ENCODE measurements at places on chromosomes 7 and 10.

DNA sequence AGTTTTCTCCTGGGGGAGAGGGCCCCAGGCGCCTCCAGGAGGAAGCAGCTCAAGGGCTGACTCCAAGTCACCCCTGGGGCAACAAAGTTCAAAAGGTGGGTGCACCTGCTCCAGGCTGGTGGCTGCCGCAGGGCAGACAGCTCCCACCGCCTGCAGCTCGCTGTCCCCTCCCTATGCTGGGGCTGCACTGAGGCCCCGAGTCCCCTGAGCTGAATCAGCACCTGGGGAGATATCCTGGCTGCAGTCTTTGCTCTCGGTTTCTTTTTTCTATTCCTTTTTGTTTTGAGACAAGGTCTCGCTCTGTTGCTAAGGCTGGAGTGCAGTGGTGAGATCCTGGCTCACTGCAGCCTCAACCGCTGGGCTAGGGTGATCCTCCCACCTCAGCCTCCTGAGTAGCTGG is 183.4 kb downstream of the DNAJB6 start:
- no peak for DNase-seq

GRCh38 chr10:127354992-127355391 is 158.6 kb upstream of the INSYN2A start:
- no peak for DNase-seq

GRCh38 chr7:132956556-132956955 is 125.3 kb downstream of the CHCHD3 start:
- no peak for DNase-seq

GRCh38 chr10:73478636-73479035 is 17.2 kb downstream of the PPP3CB start:
- DNase-seq: no peak

DNA sequence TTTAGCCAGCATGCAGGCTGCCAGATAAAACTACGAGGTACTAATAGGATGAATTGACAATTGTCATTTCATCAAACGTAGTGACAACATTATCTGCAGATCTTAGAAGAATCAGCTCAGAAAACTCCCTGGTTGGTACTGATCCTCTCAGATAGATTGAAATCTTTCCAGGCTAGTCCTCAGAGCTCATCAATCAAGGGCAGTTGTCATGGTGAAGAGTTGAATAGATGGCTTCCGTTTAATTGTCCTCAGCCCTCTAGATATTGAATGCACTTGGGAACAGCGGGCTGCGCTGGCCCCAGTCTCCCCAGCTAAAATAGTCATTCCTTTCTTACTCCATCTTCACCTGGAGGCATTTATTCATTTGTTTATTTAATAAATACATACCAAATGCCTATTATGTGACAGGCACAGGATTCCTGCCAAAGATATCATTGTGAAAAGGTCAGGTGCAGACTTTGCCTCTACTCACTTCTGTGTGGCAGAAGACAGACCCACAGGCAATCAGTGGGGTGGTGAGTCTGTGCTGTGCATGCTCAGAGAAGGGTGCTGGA is 1081.6 kb downstream of the TYW1 start:
- no peak for DNase-seq

GRCh38 chr7:121002-121785 is 71.2 kb upstream of the FAM20C start:
- no peak for DNase-seq

- DNase-seq: no peak
Observed at GRCh38 chr7:66352071-66352470, 146.9 kb downstream of the TPST1 start.

GRCh38 chr7:2405601-2406345 is 2.4 kb downstream of the CHST12 start:
- DNase-seq: no peak

GRCh38 chr7:66683770-66684123 is 55.1 kb downstream of the KCTD7 start:
- no peak for DNase-seq

DNA sequence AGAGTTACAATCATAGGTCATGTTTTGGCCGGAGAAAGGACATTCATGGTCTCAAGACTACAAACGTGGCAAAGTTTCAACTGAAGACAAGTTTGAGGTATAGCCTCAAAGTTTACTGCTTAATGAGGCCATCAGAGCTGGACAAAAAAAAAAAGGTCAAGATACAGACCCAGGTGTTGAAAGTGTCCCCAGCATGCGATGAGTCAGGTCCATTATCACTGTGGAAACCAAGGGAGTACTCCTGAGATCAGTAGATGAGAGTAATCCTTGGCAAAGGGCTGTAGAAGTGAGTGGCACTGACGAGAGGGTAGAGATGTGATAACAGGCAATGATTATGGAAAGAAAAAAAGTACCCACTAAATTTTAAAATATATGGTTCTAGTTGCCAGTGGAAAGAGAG is 80.1 kb upstream of the LRRN3 start:
- DNase-seq: no peak

- DNase-seq: no peak
Observed at GRCh38 chr10:32938554-32939061, 19.4 kb downstream of the ITGB1 start.

DNA sequence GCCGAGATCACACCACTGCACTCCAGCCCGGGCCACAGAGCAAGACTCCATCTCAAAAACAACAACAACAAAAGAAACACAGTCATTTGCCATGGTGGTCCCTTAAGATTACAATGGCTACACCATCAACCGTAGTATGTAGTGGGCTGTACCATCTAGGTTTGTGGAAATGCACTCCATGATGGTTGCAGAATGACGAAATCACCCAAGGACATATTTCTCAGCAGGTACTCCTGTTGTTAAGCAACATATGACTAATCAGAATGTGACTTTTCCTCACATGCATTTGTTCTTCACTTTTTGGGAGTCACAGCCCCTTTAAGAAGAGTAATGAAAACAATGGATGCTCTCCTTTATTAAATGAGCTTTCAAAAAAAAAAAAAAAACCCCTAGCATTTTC is 11.0 kb downstream of the SVIL start:
- no peak for DNase-seq

DNA sequence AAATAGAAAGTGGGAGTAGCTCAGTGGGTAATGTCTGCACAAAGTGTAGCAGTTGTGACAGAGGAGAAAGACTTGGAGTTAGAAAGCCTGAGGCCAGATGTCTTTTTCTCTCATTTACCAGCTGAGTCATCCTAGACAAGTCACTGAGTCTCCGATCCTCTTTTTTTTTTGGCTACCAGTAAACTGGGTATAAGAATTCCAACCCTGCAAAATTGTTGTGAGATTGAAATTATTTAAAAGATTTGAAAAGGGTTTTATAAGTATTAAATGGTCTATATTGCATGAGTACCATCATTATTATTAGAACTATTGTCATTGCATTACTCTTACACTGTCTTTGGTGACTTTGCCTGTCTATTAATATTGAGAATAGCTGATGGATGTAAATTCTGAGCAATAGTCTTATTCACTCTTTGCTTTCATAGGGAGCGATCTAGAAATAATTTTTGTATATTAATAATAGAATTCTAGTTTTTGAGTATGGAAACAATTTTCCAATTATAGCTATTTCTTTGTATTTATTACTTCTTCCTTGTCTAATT is 74.0 kb downstream of the ARID5B start:
- peak; percentile 86 for DNase-seq

GRCh38 chr10:118365702-118366101 is 23.6 kb upstream of the FAM204A start:
- DNase-seq: no peak

- DNase-seq: peak; percentile 68
Observed at GRCh38 chr10:99560277-99561126, 27.8 kb downstream of the NKX2-3 start.

DNA sequence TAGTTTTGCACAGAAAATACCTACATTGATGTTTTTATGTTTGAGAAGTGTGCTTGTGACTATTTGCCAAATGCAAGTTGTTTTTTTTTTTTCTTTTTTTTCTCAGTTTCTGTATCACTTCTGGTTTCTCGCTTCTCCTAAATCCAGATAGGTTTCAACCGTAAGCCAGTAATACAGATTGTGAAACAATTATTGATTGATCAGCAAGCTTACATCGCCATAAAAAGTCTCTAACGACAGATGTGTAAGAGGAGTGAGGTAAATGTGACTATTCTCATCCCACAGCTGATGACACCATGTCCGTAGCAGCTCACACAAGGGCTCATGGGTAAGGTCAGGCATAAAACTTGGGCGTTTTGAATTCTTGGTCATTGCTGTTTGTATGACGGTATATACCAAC is 202.8 kb upstream of the AKR1E2 start:
- no peak for DNase-seq

DNA sequence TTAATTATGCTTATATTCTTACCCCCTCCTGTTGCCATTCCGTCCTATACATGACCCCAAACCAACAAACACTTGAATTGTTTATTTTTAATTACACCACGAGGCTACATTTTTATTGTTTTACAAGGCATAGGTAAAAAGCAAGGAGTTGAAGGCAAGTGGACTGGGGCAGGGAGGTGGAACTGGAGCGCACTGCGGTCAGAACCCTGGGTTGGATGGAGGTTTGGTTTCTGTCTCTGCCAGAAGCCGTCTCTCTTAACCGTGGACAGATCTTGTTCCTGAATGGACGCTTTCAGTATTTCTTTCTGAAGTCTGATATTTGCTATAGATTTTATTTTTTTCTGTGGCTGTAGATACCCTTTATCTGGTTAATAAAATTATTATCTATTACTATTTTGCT is 19.9 kb upstream of the IGFBP3 start:
- no peak for DNase-seq

DNA sequence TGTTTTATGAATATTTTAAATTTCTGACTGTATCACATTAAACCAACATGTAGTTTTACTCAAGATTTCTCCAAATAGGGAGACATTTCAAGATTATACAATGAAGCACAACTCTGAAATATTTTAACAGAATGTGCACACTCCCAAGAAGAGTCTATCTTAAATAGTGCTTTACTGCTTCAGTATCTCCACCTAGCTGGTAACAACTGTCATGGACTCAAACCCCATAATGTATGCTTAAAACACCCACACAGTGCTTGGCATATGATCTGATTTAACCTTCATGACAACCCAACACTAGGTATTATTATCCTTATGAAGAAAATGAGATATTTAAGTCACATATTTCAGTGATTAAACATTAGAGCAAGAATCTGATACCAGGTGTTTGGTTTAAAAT is 45.9 kb downstream of the ASZ1 start:
- no peak for DNase-seq

GRCh38 chr7:42253316-42253715 is 16.3 kb upstream of the GLI3 start:
- DNase-seq: peak; percentile 82

DNA sequence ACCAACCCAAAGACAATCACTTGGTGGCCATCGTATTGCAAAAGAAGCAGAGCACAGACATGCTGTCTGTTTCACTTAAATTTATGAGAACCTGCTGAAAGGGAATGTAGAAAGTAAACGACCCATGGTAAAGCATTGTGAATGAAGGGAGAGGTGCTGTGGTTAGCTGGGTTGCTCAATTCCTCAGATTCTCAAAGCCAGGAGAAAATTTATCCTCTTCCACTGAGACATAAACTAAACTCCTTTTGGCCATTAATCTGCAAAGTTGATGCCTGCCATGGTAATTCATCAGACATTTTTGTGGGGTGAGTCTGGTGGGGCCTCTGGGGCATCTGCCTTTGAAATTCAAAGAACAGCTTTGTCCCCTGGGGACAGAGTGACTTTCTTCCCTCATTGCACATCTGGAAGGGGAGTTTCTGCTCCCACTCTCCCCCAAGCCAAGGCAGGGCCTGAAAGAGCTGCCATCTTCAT is 951.0 kb downstream of the LRMDA start:
- DNase-seq: peak; percentile 87

- DNase-seq: peak; percentile 78
Observed at GRCh38 chr10:101018600-101019439, 12.1 kb downstream of the PDZD7 start.

DNA sequence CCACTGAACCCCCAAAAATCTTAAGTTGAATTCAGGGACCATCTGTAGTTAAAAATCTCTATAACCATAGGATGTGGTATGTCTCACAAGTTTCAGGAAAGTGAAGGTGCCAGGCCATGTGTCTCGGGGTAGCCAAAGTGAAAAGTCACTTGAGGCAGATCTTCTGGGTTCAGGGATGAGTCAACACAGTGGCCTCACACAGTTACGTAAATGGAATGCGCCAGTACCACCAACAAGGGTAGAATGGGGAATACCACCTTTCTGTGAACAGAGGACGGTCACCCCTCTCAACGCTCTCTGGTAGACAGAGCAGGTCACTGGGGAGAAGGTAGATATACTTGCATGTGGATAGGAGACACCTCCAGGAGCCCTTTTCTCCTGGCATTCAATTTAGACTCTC is 71.4 kb downstream of the ELMO1 start:
- no peak for DNase-seq

DNA sequence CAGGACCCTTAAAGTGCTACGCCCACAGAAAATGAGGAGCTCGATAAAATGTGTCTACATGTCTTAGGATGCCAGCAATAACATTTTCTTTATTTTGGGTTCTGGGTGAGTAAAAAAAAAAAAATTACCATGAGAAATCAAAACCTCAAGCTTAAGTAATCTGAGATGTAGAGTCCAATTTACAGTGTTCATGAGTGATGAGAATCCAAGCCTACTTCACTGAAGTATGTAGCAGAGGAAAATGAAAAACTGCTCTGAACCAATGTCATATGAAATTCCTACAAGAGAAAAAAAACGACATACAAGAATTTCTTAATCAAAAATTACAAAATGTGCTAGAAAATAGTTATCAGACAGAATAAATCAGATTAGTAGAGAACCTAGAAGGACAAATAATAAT is 274.4 kb downstream of the HTR7 start:
- DNase-seq: no peak

DNA sequence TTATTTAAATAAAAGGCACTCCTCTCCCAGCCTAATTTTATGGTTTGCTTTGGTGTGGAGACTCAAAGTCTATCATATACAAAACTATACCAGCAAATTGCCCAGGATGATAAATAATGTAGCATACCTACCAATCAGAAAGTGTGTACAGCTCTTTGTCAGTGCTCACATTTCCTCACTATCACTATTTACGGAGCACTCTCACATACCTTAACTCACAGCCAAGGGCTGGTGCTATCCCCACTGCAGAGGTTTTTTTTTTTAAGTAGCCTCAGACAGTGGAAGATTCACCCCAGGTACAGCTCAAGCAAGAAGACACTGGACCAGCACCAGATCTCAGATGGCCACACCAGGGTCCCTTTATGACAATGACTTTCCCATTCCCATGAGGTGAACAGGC is 2.5 kb downstream of the PDLIM1 start:
- no peak for DNase-seq

GRCh38 chr7:91465595-91466061 is 201.4 kb downstream of the FZD1 start:
- DNase-seq: no peak

- peak; percentile 28 for DNase-seq
Observed at GRCh38 chr7:75048435-75049379, 24.9 kb downstream of the RCC1L start.

GRCh38 chr7:141649137-141649864 is 52.7 kb downstream of the DENND11 start:
- DNase-seq: no peak

GRCh38 chr10:26806557-26806956 is 54.2 kb downstream of the ABI1 start:
- DNase-seq: no peak

GRCh38 chr10:67839951-67840350 is 2.0 kb upstream of the DNAJC12 start:
- no peak for DNase-seq
